Posterior cingulate gyrus (tissue), 11 donors: ENCODE measurements at places on chromosomes 7 and 10.

GRCh38 chr7:146736446-146737190 lies 620.0 kb downstream of the CNTNAP2 start:
- DNase-seq: no peak

DNA sequence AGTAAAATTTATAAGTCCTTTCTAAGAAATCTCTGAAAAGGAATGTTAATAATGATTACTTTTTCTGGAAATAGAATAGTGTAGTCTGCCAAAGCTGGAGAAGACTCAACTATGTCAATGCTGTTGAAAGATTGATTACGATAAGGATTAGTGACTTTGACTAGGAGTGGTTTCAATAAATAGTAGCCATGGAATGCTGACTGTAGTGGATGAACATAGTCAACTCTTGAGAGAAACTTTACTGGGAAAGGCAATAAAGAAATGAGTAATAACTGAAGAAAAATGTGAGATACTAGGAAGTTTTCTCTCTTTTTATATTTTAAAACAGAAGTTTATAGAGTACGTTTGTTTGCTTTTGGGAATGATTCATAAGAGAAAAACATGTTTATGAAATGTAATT lies 105.0 kb upstream of the CDK13 start:
- DNase-seq: no peak

- no peak for DNase-seq
Observed at GRCh38 chr7:100124301-100125230, 2.2 kb upstream of the MBLAC1 start.

GRCh38 chr10:49010295-49010694 lies 70.7 kb upstream of the LRRC18 start:
- DNase-seq: no peak

DNA sequence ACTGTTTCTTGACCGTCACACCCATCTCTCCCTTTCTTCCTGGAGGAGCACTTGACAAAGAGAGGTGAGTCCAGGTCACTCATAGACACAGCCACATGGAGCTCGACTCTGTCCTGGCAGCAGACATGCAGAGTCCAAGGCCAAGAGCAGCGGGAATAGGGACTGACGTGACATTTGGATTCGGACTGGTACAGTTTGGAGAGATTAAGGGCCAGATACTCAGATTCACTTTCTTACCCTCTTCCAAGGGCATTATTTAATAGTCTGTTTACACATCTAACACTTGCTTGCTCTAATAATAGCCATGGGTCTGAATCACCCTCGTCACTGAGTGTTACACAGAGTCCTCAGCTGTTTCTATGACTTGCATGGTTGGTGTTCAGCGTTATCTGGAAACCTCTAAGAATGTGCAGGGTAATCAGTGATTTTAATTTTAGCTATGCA lies 39.2 kb upstream of the OTUD1 start:
- DNase-seq: no peak

GRCh38 chr10:133126431-133127290 lies 33.4 kb upstream of the KNDC1 start:
- peak; percentile 10 for DNase-seq

GRCh38 chr7:31782411-31782991 lies 95.5 kb downstream of the PPP1R17 start:
- no peak for DNase-seq
